ENCODE measurements at places on chromosomes 4 and X.
A peak's percentile ranks its signal among the peaks of the same experiment; 100 is the strongest.

DNA sequence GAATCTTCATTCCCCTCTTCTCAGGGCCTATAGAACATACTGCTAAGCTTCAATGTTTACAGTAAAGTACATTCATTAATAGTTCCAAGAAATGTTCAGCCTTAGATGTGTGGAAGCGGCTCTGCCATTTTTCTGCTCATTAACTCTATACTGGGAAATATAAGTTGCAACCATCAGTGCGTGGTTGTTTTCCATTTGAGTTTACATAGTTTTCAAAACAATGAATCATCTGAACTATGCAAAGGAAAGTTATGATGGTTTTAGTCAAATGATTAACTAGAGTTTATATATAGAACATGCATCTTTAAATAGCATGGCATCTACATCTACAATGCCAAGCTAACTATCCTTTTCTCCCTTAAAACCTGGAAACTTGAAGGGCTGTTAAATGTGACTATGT, 29.6 kb downstream of the LEF1 start:
- no peak for DNase-seq

DNA sequence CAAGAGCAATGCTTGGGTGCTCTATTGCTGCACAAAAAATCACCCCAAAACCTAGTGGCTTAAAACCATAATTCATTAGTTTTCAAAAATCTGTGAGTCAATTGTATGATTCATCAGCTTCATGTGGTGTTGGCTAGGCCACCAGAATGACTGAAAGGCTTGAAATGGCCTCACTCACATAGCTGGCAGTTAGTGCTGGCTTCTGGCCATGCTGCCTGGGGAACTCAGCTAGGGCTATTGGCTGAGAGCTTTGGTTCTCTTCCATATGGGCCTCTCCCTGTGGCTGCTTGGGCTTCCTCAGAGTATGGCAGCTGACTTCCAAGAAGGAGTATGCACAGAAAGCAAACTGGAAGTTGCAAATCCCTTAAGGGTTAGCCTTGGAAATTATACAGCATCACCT, 3.1 kb upstream of the MTMR1 start:
- no peak for DNase-seq

GRCh38 chrX:153662266-153662665, 11.3 kb downstream of the PNCK start:
- peak; percentile 42 for DNase-seq

- no peak for DNase-seq
Measured at GRCh38 chr4:15495621-15496020, 25.9 kb downstream of the CC2D2A start.

- no peak for DNase-seq
Measured at GRCh38 chrX:64976673-64977040, 407 bp upstream of the ZC4H2 start.

GRCh38 chr4:189202869-189203271, 737.8 kb upstream of the FRG1 start:
- no peak for DNase-seq

DNA sequence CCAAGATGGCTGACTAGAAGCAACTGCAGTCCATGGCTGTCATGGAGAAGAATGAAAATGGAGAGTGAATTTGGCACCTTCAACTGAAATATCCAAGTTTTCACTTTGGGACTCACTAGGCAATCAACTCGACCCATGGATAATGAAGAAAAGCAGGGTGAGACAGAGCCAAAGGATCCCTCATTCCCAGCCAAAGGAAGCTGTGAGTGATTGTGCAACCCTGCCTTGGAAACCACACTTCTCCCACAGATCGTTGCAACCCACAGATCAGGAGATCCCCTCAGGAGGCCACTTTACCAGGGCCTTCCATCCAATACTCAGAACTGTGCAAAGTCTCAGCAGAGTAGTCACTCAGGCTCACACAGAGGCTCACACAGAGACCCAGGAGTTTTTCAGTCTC, 4.5 kb downstream of the CFAP299 start:
- DNase-seq = no peak

DNA sequence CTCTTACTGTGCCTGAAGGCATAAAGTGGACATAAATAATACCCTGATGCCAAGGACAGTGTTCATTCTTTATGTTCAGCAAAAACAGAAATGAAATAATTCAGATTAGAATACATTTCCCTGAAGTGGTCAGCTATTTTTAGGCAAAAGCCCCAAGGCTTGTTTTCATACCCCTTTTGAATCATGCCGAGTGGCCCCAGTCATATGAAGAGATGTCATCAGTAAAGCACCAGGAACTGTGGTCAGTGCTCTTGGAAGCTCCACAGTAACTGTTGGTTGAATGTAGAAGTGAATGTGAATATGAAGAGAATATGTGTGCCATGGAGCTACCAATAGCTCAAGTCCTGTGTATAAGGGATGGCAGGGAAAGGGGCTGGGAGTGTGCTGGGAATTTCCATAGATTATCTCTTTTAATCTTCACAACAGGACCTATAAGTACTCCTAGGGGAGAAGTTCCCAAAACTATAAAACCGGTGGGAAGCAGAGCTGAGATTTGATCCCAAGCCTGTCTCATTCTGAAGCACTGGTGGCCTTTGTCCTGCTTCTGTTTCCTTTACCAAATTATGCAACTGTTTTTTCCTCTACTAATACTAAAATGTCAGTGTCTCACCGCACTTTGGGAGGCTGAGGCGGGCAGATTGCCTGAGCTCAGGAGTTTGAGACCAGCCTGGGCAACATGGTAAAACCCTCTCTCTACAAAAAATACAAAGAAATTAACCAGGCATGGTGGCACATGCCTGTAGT, 52.6 kb downstream of the FNIP2 start:
- DNase-seq = no peak

DNA sequence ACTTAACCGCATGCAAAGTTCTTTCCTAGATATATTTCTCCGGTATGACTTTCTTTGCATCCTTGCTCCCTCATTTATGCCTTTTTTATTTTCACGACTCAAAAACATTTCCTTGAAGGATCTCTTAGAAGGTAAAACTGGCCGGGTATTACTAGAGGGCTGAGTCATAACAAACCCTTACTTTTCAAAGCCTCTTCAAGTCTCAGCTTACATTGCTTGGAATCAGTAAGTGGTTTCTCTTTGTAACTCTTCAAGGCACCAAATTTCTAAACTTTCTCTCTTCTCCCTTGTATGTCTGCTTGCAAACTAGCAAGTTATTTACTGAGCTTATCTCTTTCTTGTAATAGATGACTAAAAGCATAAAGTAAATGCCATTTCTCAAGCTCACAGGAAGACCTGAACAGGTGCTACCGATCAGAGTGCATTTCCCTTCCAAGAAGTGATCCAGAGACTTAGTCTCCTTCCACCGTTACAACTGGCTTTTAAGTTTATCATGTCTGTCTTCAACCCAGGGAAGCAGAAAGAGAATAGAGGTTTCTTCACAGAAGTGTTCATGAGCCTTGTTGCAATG, 75.5 kb downstream of the ANXA10 start:
- DNase-seq = no peak

GRCh38 chr4:106444557-106444956, 76.0 kb upstream of the GIMD1 start:
- no peak for DNase-seq

DNA sequence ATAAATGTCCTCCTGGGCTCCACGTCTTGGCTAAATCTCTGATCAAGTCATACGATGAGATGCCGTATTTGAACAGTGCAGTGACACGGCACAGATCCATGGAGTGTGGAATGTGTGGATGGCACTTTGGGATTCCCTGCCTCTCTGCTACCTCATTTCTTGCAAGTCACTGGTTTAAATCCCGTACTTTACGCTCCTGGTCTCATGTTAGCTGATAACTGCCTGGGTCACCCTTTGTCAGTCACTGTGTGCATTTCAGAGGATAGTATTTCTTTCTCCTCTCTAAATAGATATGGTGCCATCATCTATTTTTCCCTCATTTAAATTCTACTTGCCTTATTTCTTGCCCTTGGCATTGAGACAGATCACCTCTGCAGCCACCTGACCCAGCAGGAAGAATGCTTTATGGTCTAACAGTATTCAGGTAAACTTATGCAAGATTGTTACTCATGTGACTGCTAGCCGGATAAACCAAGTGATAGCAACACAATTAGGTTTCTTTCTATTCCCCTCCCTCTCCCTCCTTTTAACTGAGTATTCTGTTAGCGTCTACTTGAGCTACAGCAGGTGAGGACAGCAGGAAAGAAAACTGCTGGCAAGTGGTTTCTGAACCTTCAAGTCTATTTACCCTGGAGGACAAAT, 2.8 kb downstream of the EGF start:
- DNase-seq = no peak

DNA sequence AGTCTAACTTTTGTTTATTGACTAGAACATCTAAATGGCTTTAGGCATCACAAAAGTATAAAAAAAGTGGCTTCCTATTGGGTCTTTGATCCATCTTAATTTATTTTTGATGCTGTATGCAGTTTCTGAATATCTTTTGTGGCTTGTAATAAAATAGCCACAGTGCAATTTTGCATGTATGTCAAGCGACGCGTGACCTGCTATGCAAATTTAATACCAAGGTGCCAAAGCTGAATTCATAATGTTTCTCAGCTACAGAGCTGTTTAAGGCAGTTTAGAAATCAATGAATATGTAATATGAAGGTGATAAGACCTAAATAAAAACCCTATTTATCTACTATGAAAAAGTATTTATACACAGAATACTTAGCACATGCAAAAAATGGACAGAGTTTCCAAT, 197.8 kb downstream of the AFF2 start:
- DNase-seq = no peak

GRCh38 chrX:150869450-150869849, 29.0 kb downstream of the CD99L2 start:
- no peak for DNase-seq

DNA sequence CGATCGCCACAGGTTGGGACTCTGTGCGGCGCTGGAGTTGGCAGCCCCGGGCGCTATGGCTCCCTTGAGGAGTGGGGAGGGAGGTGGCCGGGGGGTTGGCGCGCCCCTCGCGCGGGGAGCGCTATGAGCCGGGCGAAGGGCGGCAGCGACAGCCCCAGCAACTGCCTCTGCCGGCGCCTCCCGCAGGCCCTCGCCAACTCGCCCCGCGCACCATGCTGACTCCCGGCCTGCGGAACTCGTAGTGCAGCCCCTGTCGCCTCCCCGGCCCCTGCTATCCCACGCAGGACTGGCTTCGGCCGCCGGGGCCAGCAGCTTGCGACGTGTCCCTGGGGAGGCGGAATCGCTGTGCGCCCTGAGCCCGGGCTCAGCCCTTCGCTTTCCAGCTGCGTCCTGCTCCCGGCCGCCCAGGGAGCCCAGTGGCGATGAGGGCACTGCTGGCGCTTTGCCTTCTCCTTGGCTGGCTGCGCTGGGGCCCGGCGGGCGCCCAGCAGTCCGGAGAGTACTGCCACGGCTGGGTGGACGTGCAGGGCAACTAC, 415 bp downstream of the SHISA3 start:
- no peak for DNase-seq

GRCh38 chrX:122770581-122770980, 413.5 kb upstream of the GRIA3 start:
- no peak for DNase-seq

Measured in stimulated activated CD4-positive, alpha-beta T cell treated with anti-CD3 and anti-CD28 coated beads, Interleukin-15, amount 100 ng/mL, for 1 hour (primary cell).